ENCODE measurements at places on chromosomes 13 and 19. TPM values are rescaled to one million over a fixed set of nuclear protein-coding genes. Genes with fewer than 3 reads are reported as not detected.
A peak's percentile ranks its signal among the peaks of the same experiment; 100 is the strongest.

- no peak for DNase-seq
Observed at GRCh38 chr13:38752686-38753085, 65.8 kb downstream of the FREM2 start.

MBD3L3 gene
- total RNA-seq = not detected

- no peak for DNase-seq
Observed at GRCh38 chr13:40770609-40770933, 419 bp downstream of the MRPS31 start.

GRCh38 chr13:38998739-38999138, 8.1 kb upstream of the STOML3 start:
- DNase-seq = no peak

DNA sequence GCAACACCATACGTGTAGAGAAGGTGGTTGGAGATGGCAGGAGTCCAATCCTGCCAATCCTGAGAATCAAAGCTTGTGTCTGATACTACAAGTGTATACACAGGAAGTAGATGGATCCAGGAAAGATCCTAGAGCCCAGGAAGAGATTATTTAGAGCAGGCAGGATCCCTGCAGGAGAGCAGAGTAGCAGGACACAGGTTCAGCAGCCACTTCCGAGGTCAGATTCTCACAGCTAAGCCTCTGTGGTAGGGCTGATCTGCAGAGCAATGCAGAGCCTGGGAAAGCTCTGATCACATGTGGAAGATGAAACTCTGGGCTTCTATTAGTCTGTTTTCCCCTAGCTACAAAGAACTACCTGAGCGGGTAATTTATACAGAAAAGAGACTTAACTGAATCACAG, 28.5 kb upstream of the ZNF331 start:
- no peak for DNase-seq

GRCh38 chr19:50184196-50184595, 19.2 kb upstream of the MYH14 start:
- DNase-seq = no peak

GRCh38 chr13:90838317-90838960, 509.0 kb upstream of the MIR17HG start:
- no peak for DNase-seq

DNA sequence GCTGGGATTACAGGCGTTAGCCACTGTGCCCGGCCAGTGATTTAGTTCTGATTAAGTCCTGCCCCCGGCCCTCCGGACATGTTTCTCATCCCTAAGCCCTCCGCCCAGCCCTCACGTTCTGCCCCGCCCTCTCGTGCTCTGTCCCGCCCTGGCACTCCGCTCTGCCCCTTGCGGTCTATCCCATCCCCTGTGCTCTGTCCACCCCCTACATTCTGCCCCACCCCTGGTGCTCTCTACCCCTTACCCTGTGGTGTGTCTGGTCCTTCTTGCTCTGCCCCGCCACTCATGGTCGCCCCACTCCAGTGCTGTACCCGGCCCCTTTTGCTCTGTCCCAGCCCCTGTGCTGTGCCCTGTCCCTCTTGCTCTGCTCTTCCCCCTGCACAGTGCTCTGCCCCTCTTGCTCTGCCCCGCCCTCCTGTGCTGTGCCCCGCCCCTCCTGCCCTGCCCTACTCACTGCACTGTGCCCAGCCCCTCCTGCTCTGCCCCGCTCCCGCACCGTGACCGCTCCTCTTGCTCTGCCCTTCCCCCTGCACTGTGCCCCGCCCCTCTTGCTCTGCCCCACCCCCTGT, 3.0 kb downstream of the GTPBP3 start:
- DNase-seq = no peak

DNA sequence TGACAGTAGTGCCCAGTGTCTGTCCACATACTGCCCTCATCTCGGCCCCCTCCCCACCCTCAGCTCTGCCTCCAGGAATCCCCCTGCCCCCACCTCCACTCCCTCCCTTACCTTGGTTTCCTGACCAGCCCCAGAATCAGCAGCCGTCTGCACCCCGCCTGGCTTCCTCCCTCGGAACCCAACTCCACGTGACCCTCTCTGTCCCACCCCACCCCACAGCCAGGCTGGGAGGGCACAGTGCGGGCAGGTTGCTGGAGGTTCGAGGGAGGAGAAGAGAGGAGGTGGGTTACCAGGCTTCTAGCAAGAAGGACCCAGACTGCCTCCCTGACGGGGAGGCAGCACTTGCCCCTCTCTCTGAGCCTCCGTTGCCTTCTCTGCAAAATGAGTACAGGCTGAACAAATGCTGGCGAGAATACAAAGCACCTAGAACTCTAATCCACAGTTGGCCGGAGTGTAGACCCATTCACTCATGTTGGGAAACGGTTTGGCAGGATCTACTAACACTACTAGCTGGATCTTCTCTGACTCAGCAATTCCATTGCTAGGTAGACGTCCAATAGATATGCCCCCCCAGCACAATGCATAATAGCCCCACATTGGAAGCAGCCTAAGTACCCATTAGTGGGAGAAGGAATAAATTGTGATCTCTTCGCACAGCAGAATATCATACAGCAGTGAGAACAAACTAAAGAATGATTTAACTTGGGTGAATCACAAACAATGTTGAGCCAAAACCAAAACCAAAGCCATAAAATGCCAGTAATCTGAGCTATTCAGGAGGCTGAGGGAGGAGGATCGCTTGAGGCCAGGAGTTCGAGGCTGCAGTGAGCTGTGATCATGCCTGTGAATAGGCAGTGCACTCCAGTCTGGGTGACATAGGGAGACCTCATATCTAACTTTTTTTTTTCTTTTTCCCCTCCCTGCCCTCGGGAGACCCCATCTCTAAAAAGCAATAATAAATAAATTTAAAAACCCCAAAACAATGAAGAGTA, at the start of gene RASAL3:
Gene RASAL3 (minus strand): TSS at position 151 of the 992 bp plus-strand sequence. CDS start 186 bp downstream, outside the sequence.
- DNase-seq = no peak

VSIG10L gene
- total RNA-seq = 2.6 TPM

DNA sequence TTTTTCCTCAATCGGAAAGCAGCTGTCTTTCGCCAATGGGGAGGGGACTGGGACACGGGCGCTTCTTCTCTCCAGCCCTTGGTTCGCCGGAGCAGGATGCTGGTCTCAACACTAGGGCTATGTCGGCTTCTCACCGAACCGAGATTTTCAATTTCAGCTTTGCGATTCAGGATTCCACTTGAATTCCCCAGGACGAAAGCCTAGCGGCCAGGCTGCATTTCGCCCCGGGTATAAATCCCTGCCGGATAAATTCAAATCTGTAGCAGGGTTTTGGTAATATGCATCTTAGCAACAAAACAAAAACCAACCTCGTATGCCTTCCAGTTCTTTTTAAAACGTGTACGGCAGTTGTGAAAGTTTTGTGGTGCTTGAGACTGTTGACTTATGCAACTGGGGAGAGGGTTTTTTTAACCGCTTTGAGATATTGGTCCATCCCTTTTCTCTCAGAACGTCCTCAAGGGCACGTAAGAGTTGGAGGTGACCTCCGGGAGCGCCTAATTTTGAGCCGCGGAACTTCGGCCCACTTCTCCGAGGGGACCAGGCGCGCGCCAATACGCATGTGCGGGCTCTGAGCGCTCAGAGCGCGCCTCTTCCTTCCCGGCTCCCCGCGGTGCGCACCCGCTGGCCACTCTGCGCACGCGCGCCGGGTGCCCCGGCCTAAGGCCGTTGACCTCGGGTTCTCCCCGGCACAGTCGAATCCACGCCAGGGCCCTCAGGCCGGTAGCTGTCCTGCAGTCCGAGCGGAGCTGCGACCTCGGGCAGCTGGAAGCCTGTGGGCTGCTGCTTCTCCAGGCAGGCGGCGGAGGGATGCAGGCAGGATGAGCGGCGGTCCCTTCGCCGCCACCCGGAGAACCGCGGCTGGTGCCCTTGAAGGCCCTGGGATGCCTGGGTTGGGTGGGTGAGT, 7.6 kb downstream of the POU4F1 start:
- DNase-seq = no peak

IRGC gene
- not detected for total RNA-seq

ZNF536 gene
- 0.46 TPM for total RNA-seq

DNA sequence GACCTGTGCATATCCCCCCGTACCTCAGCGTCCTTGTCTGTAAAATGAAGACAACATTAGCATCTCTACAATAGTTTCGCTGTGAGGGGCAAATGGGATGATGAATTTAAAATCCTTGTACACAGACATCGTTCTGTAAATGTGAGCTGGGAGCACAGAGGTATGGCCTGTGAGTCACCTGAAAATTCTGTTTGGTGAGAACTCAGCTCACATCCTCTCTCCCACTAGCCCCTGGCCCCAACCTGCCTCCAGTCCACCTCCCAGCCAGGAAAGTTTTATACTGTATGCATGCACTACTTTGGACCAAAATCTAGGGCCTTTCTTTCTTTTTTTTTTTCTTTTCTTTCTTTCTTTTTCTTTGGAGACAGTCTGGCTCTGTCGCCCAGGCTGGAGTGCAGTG, 8.7 kb upstream of the IZUMO2 start:
- no peak for DNase-seq

ZNF541 gene
- total RNA-seq = 0.62 TPM

TBXA2R gene
- 1.8 TPM for total RNA-seq

DNA sequence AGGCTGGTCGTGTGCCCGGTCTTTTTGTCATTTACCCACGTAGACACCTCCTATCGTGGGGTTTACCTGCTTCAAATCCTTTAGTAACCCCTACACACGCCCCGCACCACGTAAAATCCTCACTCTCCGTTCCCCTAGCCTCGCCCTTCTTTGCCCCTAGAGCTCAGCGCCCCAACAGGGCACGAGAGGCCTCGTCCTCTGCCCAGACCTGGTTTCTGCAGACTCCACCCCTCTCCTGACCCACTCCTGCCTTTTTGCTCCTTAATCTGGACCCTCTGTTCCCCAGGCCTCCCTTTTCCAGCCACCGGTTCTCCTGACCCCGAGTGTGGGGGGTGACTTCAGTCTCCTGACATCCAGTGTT, 412 bp downstream of the ZNF528 start:
- DNase-seq = no peak

- no peak for DNase-seq
Observed at GRCh38 chr13:89269737-89270136, 1598.6 kb downstream of the SLITRK5 start.

- DNase-seq = no peak
Observed at GRCh38 chr13:26872525-26873385, 112.2 kb upstream of the GPR12 start.

GRCh38 chr19:1396019-1396767, 5.1 kb downstream of the GAMT start:
- DNase-seq = no peak

- no peak for DNase-seq
Observed at GRCh38 chr19:7670150-7670783, 1.4 kb downstream of the RETN start.

GRCh38 chr13:47287291-47287751, 390.5 kb upstream of the HTR2A start:
- no peak for DNase-seq

GRCh38 chr13:35917252-35917941, 213.8 kb downstream of the DCLK1 start:
- no peak for DNase-seq

DNA sequence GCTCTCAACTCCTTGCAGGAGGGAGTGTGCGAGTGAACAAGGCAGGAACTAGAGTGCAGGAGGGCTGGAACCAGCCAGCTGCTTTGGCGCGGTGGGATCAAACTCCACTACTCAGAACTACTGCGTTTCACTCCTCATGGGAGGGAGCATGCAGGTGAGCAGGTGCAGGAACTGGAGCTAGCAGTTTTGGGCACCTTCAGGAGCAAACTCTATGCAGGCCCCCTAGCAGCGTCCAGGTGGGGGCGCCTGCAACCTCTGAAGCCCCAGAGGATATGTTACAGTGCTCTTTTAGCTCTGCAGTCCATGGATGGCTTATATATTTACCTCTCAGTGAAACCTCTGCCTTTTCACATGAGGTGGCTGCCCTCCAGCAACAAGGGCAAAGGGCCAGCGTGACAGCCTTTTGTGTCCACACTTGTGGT, 1303.4 kb downstream of the PCDH9 start:
- DNase-seq = no peak

- no peak for DNase-seq
Observed at GRCh38 chr19:10338940-10339339, 484 bp downstream of the ICAM3 start.

DNA sequence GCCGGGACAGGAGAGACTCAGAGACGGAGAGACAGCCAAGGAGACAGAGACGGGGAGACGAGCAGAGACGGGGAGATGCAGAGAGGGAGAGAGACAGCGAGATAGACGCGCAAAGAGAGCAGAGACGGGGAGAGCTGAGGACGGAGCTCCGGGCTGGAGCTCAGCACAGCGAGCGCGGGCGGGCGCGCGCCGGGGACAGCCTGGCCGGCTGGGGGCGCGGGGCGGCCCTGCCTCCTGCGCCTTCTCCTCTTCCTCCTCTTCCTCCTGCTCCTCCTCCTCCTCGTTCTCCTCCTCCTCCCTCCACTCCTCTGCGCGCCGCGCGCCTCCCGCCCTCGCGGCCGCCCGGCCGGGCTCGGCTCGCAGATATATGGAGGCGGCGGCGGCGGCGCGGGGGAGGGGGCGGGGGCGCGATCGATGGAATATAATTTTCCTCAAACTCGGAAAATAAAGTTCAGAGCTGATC, at the start of gene ERFL:
Gene ERFL (minus strand): TSS at position 229 of the 463 bp plus-strand sequence. CDS start 15,530 bp downstream, outside the sequence.
- no peak for DNase-seq

DNA sequence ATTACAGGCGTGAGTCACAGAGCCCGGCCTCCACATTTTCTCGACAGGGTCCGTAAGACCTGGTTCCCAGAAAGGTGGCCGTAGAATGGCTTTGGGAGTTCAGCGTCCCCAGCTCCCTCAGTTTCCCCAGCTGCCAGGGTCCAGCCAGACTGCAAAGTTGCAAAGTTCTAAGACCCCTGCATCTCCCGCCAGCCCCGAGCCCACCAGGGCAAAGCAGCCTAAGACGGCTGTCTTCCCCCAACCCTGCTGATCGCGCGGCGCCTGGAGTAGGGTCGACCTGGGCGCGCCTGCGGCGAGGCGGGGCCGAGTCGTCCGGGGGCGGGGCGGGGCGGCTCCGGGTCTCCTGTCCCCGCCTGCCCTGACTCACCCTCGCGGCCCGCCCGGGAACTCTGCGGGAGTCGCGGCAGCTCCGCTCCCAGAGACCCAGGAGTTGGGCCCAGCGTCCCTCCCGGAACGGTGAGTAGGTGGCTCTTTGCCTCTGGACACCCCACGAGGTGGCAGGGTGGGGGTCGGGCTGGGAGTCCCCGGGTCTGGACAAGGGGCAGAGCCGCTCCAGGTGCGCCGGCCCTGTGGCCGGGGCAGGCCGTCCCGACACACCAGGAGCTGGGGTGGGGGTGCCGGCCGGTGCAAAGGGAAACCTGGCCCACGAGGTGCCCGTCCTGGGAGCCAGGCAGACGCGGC, at the start of gene LRRC8E:
Gene LRRC8E (plus strand): TSS at position 366 of the 681 bp plus-strand sequence. CDS start 7,094 bp downstream, outside the sequence.
- DNase-seq = peak; percentile 43

GRCh38 chr19:49554701-49555181, 25.6 kb downstream of the NOSIP start:
- no peak for DNase-seq

C13orf42 gene
- total RNA-seq = not detected

KLK10 gene
- 16.5 TPM for total RNA-seq

GRCh38 chr19:8334458-8335342, 8.4 kb downstream of the KANK3 start:
- DNase-seq = no peak

- DNase-seq = no peak
Observed at GRCh38 chr19:58361900-58362271, 665 bp downstream of the ZNF497 start.
